Hematopoietic multipotent progenitor cell treated with erythropoietin and hydrocortisone succinate and interleukin-3 and kit ligand, for 6 days (in vitro differentiated cells): ENCODE measurements at places on chromosomes 2 and 18.

DNA sequence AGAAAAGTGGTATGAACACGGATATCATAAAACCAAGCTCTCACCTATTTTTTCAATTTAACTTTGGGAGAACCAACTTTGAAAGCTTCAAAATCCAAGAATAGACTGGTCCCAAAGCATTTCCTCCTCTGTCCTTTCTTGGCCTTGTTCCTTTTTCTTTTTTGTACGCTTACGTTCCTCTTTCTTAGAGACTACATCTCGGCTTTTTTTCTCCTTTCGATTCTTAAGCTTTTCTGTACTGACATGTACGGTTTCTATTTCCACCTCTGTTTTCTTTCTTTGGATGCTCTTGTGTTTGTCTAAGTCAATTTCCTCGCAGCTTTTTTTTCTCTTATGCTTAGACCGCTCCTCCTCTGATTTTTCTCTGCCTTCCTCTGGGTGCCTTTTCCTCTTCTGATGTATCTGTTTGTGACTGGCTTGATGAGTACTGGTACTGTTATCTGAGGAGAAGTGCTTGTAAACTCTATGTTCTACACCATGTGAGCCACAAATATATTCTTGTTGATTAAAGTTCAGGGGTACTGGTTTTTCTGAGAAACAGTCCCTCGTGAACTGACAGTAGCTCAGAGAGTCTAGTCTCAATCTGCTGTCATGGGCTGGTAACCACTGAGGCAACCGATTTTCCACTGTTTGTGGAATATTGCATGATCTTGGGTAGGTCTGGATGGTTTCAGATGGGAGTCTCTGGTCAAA, 11.5 kb upstream of the RNU2-63P start:
- peak; percentile 46 for DNase-seq

DNA sequence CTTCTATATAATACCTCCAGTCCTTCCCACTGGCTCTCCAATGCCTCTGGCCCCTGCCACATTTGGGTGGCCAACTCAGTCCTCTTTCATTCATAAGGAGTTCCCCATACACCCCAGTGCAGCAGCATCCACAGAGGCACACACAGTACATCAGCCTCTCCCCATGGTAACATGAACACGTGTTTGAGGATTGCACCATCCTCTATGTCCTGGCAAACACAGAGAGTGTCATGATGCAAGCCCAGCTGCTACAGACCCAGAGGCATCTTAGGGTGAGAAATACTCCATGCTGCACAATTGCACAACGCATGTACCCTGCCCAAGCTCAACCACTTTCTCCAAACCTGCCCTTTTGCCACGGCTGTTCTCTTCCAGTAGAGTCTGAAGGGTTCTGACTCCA, 11.5 kb downstream of the IGFBP5 start:
- peak; percentile 72 for DNase-seq

DNA sequence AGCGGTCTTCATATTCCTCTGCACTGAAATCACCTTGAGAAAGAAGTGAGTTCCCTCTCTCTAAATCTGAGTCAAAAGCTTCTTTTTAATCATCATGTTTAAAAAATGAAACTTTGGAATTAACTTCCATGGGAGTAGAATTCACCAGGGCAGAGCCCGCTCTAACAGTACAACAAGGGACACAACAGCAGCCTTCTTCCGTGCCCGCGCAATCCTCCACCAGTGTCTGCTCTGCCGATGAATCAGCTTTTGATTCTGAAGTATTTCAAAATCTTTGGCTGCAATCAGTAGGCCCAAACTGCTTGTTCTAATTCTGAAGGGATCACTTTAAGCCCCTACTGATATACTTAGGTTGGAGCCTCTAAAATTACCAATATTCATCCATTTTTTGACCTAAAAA, 76.9 kb downstream of the USP40 start:
- DNase-seq, result no peak

DNA sequence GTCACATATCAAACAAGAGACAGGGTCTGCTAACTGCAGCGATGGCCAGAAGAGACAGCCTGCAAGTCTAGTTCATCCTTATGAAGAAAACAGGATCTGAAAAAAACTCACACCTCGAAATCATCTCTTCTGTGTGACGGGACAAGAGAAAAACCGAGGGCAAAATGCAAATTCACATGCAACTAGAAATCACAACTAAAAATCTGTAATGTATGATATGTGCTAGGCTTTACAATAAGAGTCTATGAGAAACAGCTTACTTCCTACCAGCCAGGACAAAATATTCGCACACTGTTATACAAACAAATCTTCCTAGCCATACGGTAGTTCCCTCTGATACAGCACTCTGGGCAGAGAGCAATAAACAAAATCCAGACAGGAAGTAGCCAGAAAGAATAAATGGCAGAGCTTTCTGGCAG, 48.8 kb downstream of the ANKRD44 start:
- DNase-seq, result no peak

DNA sequence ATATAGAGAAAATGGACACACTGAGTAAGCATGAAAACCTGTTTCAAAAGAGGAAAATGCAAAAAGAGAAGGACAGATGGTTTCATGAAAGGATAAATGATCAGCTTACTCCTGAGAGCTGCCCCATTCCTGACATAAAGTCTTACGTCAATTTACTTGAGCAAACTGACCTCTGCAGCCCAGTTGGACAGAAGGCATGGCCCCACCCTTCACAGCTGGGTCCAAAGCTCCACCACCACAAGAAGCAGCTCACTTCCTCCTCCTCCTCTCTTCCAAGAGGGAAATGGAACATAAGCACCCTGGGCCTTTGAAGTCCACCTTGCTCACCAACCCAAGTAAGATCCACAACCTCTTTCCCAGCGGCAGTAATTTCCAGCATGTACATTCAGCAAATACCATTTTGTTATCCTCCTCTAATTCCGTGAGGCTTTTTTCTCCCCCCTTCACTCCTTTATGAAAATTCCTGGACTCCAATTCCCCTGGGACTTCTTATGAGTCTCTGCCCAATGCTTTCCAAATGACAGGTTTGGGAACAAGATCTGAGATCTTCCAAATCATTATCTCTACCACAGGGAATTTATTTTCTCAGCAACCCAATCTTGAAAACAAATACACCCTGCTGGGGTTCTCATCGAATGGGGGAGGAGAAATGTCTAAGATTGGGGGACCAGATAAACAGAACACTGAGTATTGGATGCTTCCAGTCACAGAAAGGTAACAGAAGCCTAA, 10.1 kb downstream of the COL4A4 start:
- DNase-seq, result no peak

GRCh38 chr2:41597680-41598079, 450.1 kb upstream of the PKDCC start:
- DNase-seq, result no peak

- DNase-seq, result no peak
Measured at GRCh38 chr2:94992360-94992759, 33.1 kb upstream of the MAL start.

GRCh38 chr2:204114295-204115136, 178.0 kb downstream of the ICOS start:
- DNase-seq, result no peak

GRCh38 chr2:112904883-112905282, 6.1 kb upstream of the IL37 start:
- peak; percentile 48 for DNase-seq

DNA sequence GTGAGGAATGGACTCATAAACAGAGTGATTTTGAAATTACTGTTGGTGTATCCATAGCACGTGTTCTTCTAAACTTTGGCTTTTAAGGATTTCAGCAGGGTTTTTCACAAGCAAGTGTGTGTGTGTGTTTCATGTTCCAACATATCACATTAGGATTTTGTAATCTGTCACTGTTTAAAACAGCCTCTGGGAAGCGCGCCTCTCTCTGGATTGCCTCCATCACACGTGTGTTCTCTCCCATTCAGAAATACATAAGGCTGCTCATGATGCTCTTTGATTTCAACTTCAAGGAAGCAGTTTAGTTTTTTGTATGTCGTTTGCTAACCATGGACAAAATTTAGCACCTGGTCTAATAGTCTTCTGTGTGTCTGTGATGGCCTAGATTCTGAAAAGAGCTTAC, 370.4 kb downstream of the MTX2 start:
- no peak for DNase-seq

GRCh38 chr18:54330768-54331548, 26.7 kb downstream of the STARD6 start:
- peak; percentile 7 for DNase-seq

GRCh38 chr2:151670346-151670745, 63.9 kb downstream of the NEB start:
- DNase-seq, result no peak

DNA sequence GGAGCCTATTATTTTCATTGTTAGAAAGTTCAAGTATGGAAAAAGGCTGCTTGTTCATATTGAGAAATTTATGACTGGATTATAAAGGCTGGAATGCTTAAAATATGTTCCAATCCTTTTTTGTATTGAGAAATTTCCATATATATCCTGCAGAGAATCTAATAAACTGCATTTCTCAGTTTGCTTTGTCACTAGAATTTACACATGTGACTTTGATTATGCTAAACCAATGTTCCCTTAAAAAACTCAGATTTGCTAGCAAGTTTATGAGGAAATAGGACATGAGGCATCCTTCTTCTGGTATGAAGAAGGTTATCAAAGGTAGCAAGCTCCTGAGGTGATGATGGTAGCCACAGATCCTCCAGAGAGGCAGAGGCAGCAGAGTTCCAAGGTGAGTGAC, 29.2 kb upstream of the DSEL start:
- no peak for DNase-seq

- no peak for DNase-seq
Measured at GRCh38 chr2:61946666-61947065, 41.2 kb downstream of the COMMD1 start.

- no peak for DNase-seq
Measured at GRCh38 chr2:215958257-215958656, 55.1 kb downstream of the MREG start.

- DNase-seq, result no peak
Measured at GRCh38 chr18:25329783-25330182, 22.2 kb downstream of the ZNF521 start.

- DNase-seq, result peak; percentile 54
Measured at GRCh38 chr2:197052356-197052755, 125.8 kb upstream of the PGAP1 start.

- DNase-seq, result no peak
Measured at GRCh38 chr2:183253441-183254130, 129.3 kb downstream of the NUP35 start.

DNA sequence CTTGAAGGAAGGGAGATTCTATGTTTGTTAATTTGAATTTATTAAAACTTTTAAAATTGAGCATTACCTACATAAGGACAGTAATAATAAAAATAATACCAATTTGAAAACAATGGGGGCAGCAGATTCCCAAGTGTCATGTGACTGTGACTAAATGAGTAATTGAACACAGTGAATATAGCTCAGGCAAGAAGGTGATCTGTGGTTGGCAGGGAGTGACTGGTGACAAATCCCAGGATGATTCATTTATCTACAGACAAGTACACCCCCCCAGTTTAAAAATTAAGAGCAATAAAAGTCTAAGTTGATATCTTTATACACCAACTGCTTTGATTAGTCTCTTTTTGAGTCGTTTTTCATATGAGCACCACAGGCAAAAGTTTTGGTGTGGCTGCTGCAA, 299.5 kb downstream of the ARHGAP15 start:
- no peak for DNase-seq

GRCh38 chr2:3649581-3649980, 8.4 kb upstream of the ALLC start:
- DNase-seq, result no peak

- no peak for DNase-seq
Measured at GRCh38 chr2:45506756-45507155, 104.3 kb downstream of the SRBD1 start.

DNA sequence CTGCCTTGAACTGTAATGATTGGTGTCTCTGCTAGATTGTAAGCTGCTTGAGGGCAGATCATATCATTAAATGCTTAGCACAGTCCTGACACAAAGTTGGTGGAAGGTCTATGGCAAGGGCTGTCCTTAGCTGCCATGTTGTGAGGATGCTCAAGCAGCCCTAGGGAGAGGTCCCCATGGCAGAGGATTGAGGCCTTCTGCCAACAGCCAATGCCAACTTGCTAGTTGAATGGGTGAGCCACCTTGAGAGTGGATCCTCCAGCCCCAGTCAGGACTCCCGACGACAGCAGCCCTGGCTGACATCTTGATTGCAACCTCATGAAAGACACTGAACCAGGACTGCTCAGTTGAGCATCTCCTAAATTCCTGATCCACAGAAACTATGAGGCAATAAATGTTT, 115.3 kb upstream of the SMAD2 start:
- no peak for DNase-seq

DNA sequence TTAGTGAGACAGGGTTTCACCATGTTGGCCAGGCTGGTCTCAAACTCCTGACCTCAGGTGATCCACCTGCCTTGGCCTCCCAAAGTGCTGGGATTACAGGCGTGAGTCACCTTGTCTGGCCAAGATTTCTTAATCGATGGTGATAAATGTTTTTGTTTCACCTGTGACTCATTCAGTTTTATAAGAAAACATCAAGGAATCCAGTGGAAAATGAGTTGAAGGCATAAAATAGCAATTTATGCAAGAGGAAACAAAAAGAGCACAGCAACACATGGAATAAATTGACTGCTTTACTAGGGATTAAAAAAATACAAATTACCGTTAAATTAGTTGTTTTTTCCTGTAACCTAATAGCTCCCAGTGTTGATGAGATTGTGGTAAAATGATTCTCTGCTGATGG, 80.2 kb downstream of the CDK15 start:
- no peak for DNase-seq

GRCh38 chr2:81942136-81942680, 1637.7 kb upstream of the LRRTM1 start:
- no peak for DNase-seq

- DNase-seq, result peak; percentile 25
Measured at GRCh38 chr18:2935438-2936192, 77.3 kb downstream of the LPIN2 start.

DNA sequence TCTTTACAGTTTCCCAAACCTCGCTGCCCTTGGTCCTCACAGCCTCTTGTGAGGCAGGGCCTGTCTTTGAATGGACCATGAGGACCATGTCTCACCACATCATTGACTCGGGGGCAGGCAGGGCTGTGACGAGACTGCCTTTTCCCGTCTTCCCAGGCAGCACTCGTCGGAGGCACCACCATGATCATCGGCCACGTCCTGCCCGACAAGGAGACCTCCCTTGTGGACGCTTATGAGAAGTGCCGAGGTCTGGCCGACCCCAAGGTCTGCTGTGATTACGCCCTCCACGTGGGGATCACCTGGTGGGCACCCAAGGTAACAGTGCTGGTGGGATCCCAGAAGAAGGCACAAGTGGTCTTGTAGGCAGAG, 45.7 kb upstream of the MAPRE3 start:
- DNase-seq, result no peak

- no peak for DNase-seq
Measured at GRCh38 chr18:70420146-70420898, 131.5 kb downstream of the SOCS6 start.

- DNase-seq, result no peak
Measured at GRCh38 chr2:130874512-130874911, 37.8 kb downstream of the ARHGEF4 start.

- DNase-seq, result peak; percentile 71
Measured at GRCh38 chr2:86038291-86039081, 67.2 kb downstream of the POLR1A start.
